ENCODE measurements at places on chromosomes 3 and 15.

DNA sequence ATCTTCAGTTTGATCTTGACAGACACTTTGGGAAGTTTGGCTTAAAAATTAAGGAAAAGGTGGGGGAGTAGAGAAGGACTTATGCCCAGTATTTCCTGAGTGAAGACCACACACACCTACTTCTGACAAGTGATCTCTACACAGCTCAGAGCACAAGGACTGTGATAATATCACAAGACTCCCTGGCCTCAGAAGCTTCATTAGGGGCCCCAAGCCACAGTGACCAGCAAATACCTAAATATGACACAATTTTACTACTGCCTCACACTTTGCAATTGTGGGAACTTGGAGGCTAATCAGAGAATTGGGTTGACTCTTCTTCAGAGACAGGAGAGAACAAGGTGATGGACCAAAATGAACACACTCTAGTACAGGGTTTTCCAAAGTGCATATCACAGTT is 2.6 kb downstream of the ILDR1 start:
- DNase-seq = no peak

DNA sequence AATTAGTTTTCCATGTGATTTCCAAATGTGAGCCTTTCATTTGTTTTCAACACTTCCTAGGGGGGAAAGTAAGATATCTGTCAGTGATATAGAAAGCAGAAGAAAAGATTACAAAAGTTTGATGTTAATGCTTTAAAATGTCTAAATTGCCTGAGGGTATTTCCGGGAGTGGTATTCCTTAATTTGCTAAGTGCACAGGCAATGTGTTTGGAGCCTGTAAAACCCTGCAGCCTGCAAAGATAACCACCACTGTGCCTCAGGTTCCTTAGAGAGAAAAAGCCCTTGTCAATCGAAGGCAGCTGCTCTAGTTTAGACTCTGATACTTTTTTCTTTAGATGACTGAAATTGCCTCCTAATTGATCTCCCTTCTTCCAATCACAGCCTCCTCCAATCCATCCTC is 154.9 kb downstream of the SSR3 start:
- DNase-seq = no peak

- no peak for DNase-seq
Observed at GRCh38 chr3:186754871-186755270, 28.5 kb upstream of the EIF4A2 start.

DNA sequence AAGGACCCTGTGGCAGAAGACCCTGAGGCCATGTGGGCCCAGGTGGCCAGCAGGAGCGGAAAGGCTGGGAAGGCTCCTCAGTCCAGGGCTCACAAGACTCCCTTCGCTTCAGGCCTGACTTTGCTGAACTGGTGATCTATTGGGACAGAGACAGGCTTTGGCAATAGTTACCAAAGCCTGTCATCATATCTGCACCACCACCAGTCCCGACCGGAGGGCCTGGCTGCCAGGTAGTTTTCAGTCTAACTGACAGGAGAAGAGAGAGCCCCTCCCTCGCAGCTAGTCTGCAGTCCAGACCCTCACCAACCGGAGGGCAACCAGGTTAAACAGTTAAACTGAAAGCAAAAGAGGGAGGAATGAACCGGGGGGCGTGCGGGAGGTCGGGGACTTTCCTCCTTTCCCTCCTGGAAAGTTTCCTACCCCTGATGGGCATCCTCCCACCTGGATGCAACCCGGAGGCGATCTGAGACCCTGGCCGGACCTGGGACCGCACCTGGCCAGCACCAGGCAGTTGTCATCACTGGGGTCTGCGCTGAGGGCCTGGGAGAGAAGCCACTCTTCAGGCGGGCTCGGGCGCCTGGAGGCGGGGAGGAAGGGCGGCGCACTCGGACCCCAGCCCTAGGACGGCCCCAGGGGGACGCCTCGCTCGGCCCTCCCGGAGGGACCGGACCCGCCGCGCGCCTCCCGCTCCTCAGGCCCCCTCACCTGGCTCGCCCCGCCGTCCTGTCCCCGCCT is 435 bp downstream of the RAB27A start:
- no peak for DNase-seq

Measured in cardiac septum (tissue), 1 donor.